Regular cardiac myocyte (primary cell): ENCODE measurements at places on chromosomes 2 and 18. TPM values are rescaled to one million over a fixed set of nuclear protein-coding genes. Genes with fewer than 3 reads are reported as not detected.

Gene GNLY
- total RNA-seq: not detected in 2 replicates

Gene TOGARAM2
- not detected in 2 replicates for total RNA-seq

Gene KIAA2012
- total RNA-seq: under 0.01 TPM in 2 replicates

Gene GKN2
- not detected in 2 replicates for total RNA-seq

Gene CYP27C1
- total RNA-seq: not detected in 2 replicates

Gene TANC1
- total RNA-seq: 24.3 and 24.8 TPM in 2 replicates

Gene SIX3
- not detected in 2 replicates for total RNA-seq

Gene SLC16A14
- total RNA-seq: 0.58 and 2.3 TPM in 2 replicates

Gene GBX2
- not detected in 2 replicates for total RNA-seq

Gene CHRNA1
- 0.28 and 0.38 TPM in 2 replicates for total RNA-seq

Gene LIMS3
- total RNA-seq: 1.1 and 1.5 TPM in 2 replicates

Gene ATG4B
- 35.5 and 44.1 TPM in 2 replicates for total RNA-seq

Gene REG3G
- total RNA-seq: not detected in 2 replicates

Gene PTH2R
- not detected in 2 replicates for total RNA-seq

Gene TMEM200C
- under 0.01 and 0.19 TPM in 2 replicates for total RNA-seq

Gene NDUFV2
- 96.4 and 137 TPM in 2 replicates for total RNA-seq

Gene RUFY4
- not detected in 2 replicates for total RNA-seq

Gene CD207
- not detected in 2 replicates for total RNA-seq

Gene TXNDC9
- 62.0 and 89.9 TPM in 2 replicates for total RNA-seq

Gene DUSP19
- 4.2 and 7.3 TPM in 2 replicates for total RNA-seq

Gene CRYBA2
- total RNA-seq: not detected in 2 replicates

Gene RBM44
- 0.19 and 0.56 TPM in 2 replicates for total RNA-seq

Gene TNFAIP6
- total RNA-seq: 34.5 and 69.3 TPM in 2 replicates

Gene FASTKD2
- total RNA-seq: 50.5 and 56.4 TPM in 2 replicates

Gene FBXO15
- 0.38 and 0.85 TPM in 2 replicates for total RNA-seq

Gene BCL2L11
- 0.77 and 1.1 TPM in 2 replicates for total RNA-seq

Gene MAP3K19
- total RNA-seq: not detected in 2 replicates

Gene PLGLB1
- total RNA-seq: not detected in 2 replicates

Gene BCL2
- total RNA-seq: 1.5 and 3.1 TPM in 2 replicates

Gene ABCG8
- total RNA-seq: not detected in 2 replicates

Gene TYW5
- 6.9 and 8.5 TPM in 2 replicates for total RNA-seq

Gene MATN3
- total RNA-seq: 0.28 and 0.58 TPM in 2 replicates

Gene NETO1
- not detected in 2 replicates for total RNA-seq

Gene IL1F10
- not detected in 2 replicates for total RNA-seq

Gene RTP5
- not detected in 2 replicates for total RNA-seq
